ENCODE measurements at places on chromosomes 1 and 21. TPM values are rescaled to one million over a fixed set of nuclear protein-coding genes. Genes with fewer than 3 reads are reported as not detected.

DNA sequence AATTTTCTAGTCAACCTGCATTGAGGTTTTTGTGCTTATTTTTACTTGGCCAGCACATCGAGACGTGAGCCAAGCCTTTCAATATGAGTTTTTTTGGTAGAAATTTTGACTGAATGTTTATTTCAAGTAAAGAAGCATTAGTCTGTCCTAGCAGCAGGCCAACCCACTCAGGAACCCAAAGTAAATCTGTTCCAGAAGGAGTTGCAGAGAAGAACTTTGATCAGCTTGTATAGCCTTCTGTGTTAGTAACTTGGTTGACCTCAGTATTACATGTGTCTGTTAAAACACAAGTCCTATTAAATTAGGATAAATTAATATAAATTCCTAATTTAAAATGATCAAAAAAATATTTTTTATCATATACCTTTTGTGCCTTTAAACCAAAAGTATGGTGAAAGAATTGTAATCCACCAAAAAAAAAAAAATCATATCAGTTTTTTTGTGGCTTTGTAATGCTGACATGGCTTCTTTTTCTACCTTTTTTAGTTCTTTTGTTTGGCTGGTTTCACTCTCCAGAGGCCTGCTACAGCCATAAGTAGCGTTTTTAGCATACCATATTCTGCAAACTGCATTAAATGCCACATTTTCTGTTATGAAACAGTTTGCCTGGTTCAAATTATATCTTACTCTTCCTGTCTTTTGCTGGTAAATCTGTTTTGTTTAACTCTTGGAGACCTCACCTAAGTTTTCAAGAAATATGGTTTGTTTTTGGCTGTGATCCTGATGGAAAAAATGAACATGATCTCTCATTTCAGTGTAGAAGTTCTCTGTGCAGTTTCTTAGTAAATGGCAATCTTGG is 39.5 kb downstream of the ATF6 start:
- no peak for DNase-seq

- peak; percentile 70 for DNase-seq
Measured at GRCh38 chr1:61081686-61082310, 563 bp upstream of the NFIA start.

GRCh38 chr1:161031874-161032273 is 6.9 kb downstream of the TSTD1 start:
- DNase-seq = no peak

DNA sequence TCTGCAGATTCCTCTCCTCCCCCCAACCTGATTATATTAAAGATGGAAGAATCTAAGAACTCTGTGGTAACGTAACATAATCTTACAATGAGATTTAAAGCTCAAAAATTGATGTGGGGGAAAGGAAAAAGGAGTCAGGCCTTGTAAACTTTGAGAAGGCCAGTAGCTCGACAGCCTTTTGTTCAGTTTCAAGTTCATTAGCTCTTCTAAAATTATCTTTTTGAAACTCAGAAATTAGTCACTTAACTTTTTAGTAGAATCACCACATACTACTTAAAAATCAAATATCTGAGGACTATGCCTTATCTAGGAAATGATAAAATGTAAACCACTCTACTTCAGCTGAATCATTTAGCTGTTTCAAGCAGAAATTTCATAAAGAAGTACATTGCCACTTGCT is 996.2 kb downstream of the AMY1C start:
- DNase-seq = no peak

NTMT2 gene
- not detected for total RNA-seq

DNA sequence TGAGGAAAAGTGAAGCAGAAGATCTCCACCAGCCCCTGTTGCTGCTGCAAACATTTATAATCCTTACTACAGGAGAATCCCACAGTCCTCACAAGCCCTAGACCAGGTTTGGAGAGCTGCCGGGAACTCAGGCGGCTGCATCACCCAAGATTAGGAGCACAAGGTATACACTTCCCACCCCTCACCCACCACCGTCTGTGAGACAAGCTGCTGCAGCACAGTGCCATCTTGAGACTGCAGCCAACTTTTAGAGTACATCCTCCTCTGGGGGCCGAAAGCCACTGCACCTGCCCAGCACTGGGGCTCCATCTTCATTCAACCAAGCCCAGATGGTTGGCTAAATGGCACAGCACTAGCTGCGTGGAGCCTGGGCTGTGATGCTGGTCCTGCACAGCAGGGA is 13.8 kb downstream of the OLFML3 start:
- no peak for DNase-seq

DNA sequence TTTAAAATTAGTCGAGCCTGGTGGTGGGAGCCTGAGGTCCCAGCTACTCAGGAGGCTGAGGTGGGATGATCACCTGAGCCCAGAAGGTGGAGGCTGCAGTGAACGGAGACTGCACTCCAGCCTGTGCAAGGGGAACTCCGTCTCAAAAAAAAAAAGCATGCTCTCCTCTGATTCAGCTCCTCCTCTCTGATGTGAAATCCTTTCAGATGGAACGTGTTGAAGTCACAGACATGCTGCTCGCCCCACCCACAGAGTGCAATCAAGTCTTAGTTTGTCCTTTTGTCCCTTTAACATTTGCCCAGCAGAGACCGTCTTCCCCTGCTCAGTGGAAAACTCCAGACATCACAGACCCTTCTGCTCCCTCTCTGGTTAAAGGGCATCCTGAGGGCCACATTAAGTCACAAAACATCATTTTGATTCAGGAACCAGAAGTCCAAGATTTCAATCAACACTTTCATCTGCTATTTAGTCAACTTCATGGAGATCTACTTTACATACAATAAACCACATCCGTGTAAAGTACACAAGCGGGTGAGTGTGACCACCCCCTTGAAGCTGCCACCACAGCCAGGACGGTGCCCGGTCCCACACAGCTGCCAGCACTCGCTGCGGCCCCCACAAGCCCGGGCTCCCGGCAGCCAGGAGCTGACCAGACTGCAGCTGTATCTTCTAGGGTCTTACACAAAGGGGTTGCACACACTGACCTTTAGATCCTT is 18.9 kb upstream of the RNF223 start:
- no peak for DNase-seq

DNA sequence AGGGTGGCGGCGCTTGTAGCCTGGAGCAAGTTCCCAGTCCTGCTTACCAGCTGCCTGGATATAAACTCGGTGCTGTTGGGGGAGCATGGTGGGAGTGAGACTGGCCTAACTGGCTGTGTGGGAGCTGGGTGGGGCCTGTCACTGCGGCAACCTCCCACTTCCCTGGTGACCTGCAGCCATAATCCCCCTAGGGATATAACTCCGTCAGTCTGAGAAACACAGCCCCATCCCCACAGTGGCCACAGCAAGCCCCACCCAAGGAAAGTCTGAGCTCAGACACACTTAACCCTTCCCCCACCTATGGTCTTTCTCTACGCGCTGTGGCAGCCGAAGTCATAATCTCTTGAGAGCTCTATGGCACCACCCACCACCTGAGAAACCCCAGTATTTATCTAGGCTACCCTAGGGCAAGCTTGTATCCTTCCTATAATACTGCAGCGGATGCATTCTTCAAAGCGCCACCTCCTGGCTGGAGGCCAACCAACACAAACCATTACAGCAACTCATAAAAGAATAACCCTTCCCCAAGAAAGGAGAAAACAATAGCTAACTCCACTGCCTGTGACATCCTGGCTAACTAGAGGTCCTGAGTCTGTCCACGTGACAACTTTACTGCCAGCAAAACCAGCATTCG is 57.4 kb downstream of the ZNF648 start:
- DNase-seq = peak; percentile 7

DNA sequence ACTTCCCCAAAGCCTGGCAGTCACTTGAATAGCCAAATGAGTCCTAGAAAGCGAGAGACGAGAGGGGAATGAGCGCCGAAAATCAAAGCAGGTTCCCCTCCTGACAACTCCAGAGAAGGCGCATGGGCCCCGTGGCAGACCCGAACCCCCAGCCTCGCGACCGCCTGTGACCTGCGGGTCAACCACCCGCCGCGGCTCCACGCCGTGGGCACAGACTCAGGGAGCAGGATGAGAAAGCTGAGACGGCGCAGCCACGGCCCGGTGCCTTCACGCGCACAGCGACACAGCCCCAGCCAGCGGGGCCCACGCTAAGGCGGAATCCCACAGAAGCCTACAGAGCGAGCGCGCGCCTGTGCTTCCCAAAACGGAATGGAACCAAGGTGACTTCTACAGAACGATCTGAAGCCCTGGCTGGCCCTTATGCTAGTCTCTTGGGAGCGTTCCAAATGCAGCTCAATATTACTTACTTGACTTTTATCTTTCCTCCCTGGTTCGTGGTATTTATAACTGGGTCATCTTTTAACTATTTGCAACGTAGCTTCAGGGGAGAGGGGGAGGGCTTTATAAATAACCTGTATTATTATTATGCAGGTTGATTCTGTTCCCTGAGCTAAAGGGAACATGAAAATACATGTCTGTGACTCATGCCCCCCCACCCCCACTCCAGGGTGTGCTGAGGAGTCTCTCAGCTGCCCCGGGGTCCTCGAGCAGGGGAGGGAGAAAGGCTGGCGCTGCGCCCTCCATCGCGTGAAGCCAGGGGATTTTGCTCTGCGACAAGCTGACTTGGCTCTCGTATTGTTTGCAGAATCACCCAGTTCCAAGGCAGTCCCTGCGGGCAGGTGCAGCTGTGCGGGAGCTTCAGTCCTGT is 1.7 kb downstream of the TSPEAR start:
- DNase-seq = no peak

DNA sequence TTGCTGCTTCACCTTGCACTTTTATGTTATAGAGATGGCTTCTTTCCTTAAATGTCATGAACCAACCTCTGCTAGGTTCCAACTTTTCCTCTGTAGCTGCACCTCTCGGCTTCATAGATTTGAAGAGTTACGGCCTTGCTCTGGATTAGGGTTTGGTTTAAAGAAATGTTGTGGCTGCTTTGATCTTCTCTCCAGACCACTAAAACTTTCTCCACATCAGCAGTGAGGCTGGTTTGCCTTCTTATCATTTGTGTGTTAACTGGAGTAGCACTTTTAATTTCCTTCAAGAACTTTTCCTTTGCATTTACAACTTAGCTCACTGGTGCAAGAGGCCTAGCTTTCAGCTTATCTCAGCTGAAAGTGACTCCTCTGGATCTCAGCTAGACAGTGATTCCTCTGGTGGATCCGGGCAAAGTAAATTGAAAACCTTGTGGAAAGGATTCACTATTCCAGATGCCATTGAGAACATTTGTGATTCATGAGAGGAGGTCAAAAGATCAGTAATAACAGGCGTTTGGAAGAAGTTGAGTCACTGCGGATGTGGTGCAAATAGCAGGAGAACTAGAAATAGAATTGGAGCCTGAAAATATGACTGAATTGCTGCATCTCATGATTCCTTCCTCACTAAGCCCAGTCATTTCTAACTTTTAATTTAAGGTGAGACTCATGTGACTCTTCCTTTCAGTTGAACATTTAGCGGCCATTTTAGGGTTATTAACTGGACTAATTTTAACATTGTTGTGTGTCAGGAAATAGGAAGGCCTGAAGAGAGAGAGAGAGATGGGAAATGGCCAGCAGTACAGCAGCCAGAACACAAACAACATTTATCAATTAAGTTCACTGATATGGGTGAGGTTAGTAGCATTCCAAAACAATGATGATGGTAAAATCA is 16.2 kb upstream of the RGS1 start:
- DNase-seq = no peak

DNA sequence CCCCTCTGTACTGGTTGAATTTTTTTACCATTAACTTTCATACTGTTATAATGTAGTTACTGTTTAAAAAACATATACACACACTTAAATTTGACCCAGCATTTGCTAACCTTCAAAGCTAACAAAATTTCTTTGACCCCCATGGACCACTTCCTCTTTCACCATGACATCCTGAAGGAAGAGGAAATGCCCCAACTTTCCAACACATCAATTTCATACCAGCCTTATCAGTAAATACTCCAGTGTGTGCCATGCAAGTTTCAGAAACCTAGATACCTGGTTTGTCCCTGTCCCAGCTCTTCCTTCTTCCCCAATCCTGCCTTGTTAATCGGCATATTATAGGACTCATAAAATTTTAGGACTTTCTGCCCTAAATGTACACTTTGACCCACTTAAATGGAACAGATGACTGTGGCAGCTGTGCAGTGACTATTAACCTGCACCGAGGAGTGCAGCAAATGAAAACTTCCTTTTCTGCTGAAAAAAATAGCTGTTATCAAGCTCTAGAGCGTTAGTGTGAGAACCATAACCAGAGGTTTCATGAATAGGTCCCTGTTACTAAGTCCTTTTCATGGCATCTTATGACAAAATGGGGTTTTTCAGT is 54.1 kb downstream of the DTL start:
- DNase-seq = no peak

- no peak for DNase-seq
Measured at GRCh38 chr1:208600456-208601190, 356.4 kb upstream of the PLXNA2 start.

CD2 gene
- total RNA-seq = not detected

USP48 gene
- total RNA-seq = 57.3 TPM

DNA sequence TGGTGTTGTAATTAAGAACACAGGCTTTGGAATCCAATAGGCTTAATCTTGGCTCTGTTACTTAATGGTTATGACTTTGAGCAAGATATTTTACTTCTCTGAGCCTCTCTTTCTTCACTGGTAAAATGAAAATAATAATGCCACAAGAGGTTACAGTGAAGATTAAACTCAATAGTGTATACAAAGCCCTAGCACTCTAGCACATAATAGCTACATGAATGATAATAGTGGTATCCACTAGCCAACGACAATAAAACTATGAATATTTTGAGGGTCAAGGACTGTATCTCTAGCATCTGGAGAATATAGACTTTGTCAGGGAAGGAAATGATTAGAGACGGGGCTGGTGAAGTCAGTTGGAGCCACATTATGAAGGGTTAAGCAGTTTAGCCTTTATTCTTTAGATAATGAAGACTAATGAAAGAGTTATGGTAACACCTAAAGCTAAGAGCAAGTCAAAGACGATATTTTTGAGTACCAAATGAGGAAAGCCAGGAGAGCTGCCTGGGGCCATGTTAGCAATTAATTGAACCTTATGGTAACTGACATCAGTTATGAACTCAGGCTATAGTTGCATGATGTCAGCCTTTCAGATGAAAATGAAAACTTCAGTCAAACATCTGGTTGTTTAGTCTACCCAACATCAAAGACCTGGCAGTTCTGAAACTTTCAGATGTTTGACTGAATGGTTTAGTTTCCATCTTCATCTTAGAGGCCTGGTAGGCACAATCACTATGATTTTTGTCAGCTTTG is 32.8 kb upstream of the RNF11 start:
- DNase-seq = no peak

PTPRF gene
- total RNA-seq = 8.7 TPM

DNA sequence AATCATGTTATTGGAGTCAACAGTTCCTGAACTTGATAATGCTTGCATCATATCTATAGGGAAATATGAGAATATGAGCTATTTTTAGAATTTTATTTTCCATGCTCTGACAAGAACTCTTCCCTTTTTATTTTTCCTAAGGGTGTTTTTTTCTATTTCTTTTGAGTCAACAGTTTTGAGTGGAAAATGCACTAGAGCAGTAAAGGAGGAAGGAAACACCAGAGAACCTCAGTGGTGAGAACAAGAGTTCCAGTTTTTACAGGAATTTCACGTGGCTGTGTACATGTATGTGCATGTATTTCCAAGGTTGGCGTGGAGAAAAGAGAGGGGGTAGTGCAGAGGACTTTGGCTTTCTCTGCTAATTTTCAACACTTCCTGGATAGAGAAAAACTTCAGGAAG is 63.6 kb upstream of the TNFSF18 start:
- no peak for DNase-seq

S100A5 gene
- not detected for total RNA-seq

RIIAD1 gene
- not detected for total RNA-seq

ACBD3 gene
- 43.3 TPM for total RNA-seq

GRCh38 chr1:80542231-80542630 is 1258.5 kb upstream of the ADGRL2 start:
- DNase-seq = no peak

FMO2 gene
- total RNA-seq = not detected

All from SK-MEL-5 (cell line).